ENCODE measurements at places on chromosomes 5 and 9. TPM values are rescaled to one million over a fixed set of nuclear protein-coding genes. Genes with fewer than 3 reads are reported as not detected.

- no peaks in the 10 kb centered on the region for H3K27me3 ChIP-seq
- no peak overlapping the region for H3K27ac ChIP-seq
- no peak overlapping the region for H3K4me3 ChIP-seq
- DNase-seq: peak; percentile 46
Observed at GRCh38 chr9:29150606-29151005, 1577.3 kb upstream of the C9orf72 start.

GRCh38 chr9:14321517-14322130 is 7.7 kb upstream of the NFIB start:
- no peak for DNase-seq
- no peaks in the 10 kb centered on the region for H3K36me3 ChIP-seq
- H3K4me1 ChIP-seq: peaks cover 58% of the 10 kb centered on the region
- peak overlapping the region; percentile 86 for H3K4me3 ChIP-seq
- no peaks in the 10 kb centered on the region for H3K27me3 ChIP-seq

Gene OXCT1
- total RNA-seq: 30.8 TPM

- no peaks in the 10 kb centered on the region for H3K36me3 ChIP-seq
- no peak overlapping the region for H3K4me3 ChIP-seq
- H3K27me3 ChIP-seq: no peaks in the 10 kb centered on the region
- DNase-seq: no peak
- no peak overlapping the region for H3K27ac ChIP-seq
Observed at GRCh38 chr5:145429170-145429569, 406.0 kb downstream of the PRELID2 start.

GRCh38 chr5:44178414-44178813 is 210.8 kb downstream of the FGF10 start:
- H3K4me1 ChIP-seq: no peaks in the 10 kb centered on the region
- no peaks in the 10 kb centered on the region for H3K27me3 ChIP-seq
- H3K36me3 ChIP-seq: no peaks in the 10 kb centered on the region

DNA sequence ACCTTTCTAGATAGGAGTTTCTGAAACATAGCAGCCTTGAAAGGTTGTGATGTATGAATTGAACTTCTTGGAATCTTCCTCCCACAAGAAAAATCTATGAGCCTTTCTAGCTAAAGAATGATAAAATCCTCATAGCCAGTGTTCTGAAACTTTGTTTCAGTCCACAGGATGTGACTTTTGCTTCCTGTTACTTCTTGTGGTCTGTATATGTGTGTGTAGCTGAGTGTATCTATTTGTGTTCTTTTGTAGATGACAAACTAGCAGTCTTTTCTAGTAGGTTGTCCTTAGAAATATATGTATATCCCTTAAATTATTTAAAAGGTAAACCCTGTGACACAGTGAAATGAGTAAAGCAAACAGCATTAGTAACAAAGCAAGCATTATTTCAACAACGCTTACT is 188.8 kb downstream of the MRPS30 start:
- no peak overlapping the region for H3K4me3 ChIP-seq
- peak overlapping the region; percentile 30 for H3K27ac ChIP-seq
- no peaks in the 10 kb centered on the region for H3K4me1 ChIP-seq
- H3K27me3 ChIP-seq: no peaks in the 10 kb centered on the region

Gene PTGS1
- total RNA-seq: 0.44 TPM

- no peak for DNase-seq
- H3K4me1 ChIP-seq: no peaks in the 10 kb centered on the region
- H3K36me3 ChIP-seq: no peaks in the 10 kb centered on the region
- no peak overlapping the region for H3K4me3 ChIP-seq
Observed at GRCh38 chr9:72674961-72675360, 153.6 kb downstream of the TMC1 start.

DNA sequence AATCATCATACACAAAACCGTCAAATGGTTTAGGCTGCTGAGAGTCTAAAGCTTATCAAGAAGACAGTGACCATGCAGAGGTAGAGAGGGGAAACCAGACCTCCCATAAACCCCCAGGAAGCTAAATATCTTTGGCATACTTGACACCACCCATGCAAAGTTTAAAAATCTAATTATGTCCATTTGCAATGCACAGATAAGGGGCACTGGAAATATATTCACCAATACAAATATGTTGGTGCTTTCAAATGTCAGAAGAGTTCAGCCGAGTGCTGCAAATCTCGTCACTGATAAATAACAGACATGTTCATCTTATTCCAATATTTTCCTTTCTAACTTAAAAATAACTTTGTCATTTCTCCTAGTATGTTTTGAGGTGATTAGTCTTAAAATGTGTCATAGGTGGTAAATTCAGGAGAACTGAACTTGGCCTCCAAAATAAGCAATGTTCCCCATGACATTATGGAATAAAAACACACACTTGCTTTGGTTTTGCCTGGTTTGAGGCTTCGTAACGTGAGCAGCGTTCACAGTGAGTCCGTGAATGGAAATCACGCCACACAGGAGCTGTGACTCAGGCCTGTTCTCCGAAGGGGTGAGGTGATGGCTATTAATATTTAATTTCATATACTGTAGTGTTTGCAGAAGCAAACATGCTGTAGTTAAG is 182.2 kb downstream of the AOPEP start:
- DNase-seq: no peak
- no peak overlapping the region for H3K27ac ChIP-seq
- no peaks in the 10 kb centered on the region for H3K27me3 ChIP-seq

GRCh38 chr5:112794410-112794809 is 56.7 kb downstream of the APC start:
- H3K4me1 ChIP-seq: peaks cover 8% of the 10 kb centered on the region
- no peak for DNase-seq
- no peaks in the 10 kb centered on the region for H3K27me3 ChIP-seq
- no peaks in the 10 kb centered on the region for H3K36me3 ChIP-seq
- H3K27ac ChIP-seq: no peak overlapping the region

Gene FOXE1
- not detected for total RNA-seq

Gene PKN3
- total RNA-seq: 9.4 TPM

Gene UGT3A1
- total RNA-seq: not detected

Gene SLCO6A1
- total RNA-seq: not detected

DNA sequence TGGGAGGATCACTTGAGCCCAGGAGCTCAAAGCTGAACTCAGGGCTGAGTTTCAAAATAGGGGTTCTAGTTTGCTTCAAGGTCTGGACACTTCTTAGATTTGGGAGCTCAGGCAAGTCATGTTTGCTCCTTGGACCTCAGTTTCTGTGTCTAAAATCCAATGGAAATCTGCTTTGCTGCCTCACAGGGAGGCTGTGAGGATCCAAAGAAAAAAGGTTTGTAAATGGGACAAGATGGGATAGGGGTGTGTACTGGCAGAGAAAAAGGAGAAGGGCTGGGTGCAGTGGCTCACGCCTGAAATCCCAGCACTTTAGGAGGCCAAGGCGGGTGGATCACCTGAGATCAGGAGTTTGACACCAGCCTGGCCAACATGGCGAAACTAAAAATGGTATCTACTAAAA is 39.6 kb upstream of the SH3PXD2B start:
- no peak overlapping the region for H3K4me3 ChIP-seq
- peaks cover 49% of the 10 kb centered on the region for H3K27me3 ChIP-seq
- no peak overlapping the region for H3K27ac ChIP-seq
- no peaks in the 10 kb centered on the region for H3K36me3 ChIP-seq
- DNase-seq: no peak

Gene ACSL6
- 0.35 TPM for total RNA-seq

Gene RLN2
- not detected for total RNA-seq

Gene SLC46A2
- not detected for total RNA-seq

Gene RELL2
- 4.1 TPM for total RNA-seq

GRCh38 chr9:38127271-38127839 is 58.3 kb upstream of the SHB start:
- H3K4me1 ChIP-seq: peaks cover 14% of the 10 kb centered on the region
- H3K4me3 ChIP-seq: no peak overlapping the region
- no peak overlapping the region for H3K27ac ChIP-seq

DNA sequence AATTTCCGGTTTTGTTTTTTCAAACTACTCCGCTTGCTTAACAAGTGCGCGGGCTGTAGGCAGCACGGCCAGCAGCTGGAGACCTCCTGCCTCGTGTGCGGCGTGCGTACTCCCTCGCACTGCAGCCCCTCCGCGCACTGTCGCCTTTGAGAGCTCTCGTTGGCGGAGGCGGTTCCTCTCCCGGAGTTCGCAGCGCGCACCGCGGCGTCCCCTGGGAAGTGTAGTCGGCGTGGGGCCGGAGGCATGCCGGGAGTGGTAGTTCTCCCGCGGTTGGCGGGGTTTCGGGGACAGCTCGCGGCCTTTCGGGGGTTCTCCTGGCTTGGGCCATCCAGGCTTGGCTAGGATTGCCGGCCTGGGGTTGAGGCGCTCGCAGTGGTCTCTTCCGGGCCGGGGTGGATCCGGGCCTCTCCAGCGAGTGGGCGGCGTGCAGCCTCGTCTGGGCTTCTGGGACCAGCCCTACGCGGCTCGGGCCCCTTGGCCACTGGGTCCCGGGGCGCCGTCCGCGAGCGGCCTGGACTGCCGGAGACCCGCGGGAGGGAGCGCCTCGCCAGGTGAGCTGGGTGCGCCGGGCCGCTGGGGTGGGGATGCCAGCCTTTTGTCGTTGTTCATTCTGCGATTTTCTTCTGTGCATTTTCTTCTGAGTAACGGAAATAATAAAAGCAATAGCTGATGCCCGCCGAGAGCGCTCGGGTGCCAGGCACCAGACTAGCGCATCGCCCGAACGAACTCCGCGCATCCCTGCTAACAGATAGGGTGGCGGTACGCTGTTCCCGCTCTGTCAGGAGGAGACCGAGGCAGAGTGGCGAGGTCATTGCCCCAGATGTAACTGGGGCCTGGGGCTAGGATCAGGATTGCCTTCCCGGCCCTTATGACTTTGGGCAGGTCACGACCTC is at the start of gene ZNF354C:
Gene ZNF354C (plus strand): TSS at position 258 of the 893 bp plus-strand sequence. CDS start 1,696 bp downstream, outside the sequence.
- H3K27ac ChIP-seq: no peak within 1 kb of the TSS
- H3K4me3 ChIP-seq: no peak within 1 kb of the TSS
- DNase-seq: no peak

DNA sequence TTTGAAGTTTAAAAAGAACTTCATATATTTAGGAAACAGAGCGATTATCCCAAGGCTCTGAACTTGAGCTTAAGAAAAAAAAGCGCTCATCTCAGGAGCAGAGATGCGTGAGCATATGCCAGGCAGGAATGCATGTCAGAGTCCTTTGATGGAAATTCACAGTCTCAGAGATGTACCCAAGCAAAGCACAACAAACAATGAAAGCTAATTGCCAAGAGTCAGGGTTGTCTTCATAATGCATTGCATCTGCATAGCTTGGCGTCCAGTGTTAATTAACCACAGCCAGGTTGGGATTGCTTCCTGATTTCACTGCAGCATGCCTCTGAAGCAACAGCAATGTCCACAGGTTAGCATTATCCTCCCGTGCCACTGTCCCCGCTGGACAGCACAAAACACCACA is 907.0 kb upstream of the DMAC1 start:
- no peaks in the 10 kb centered on the region for H3K27me3 ChIP-seq
- H3K4me3 ChIP-seq: no peak overlapping the region
- no peak overlapping the region for H3K27ac ChIP-seq
- no peak for DNase-seq
- no peaks in the 10 kb centered on the region for H3K36me3 ChIP-seq

GRCh38 chr9:100087218-100087617 is 11.6 kb downstream of the ERP44 start:
- no peak overlapping the region for H3K27ac ChIP-seq
- H3K4me1 ChIP-seq: peaks cover 25% of the 10 kb centered on the region
- H3K27me3 ChIP-seq: no peaks in the 10 kb centered on the region
- no peak overlapping the region for H3K4me3 ChIP-seq

Gene CCDC152
- not detected for total RNA-seq

GRCh38 chr9:127131871-127132270 is 9.4 kb upstream of the ANGPTL2 start:
- no peaks in the 10 kb centered on the region for H3K36me3 ChIP-seq
- H3K27ac ChIP-seq: peak overlapping the region; percentile 25
- H3K4me3 ChIP-seq: no peak overlapping the region

DNA sequence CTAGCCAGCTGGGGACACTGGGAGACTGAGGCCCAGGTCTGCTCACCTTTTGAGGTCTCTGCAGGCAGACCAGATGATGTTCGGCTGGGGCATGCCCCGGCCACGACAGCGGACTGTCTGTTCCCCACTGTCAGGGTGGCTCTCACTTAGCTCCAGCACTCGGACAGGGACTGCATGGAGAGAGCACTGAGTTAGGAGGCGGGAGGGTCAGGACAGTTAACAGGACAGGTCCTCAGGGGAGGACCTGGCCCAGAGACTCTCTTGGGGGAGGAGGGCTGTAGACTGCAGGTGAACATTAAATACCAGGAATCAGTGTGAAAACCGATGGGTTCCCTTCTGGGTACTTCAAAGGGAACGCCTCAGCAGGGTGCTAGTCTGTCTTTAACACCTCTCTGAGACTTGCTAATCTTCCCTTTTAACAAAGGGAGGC is 25.1 kb downstream of the PDGFRB start:
- H3K36me3 ChIP-seq: no peaks in the 10 kb centered on the region
- peaks cover 6% of the 10 kb centered on the region for H3K4me1 ChIP-seq
- H3K27me3 ChIP-seq: no peaks in the 10 kb centered on the region
- no peak overlapping the region for H3K4me3 ChIP-seq
- no peak for DNase-seq

GRCh38 chr5:71771191-71771590 is 52.1 kb downstream of the CARTPT start:
- DNase-seq: no peak
- H3K4me3 ChIP-seq: no peak overlapping the region
- H3K36me3 ChIP-seq: no peaks in the 10 kb centered on the region
- H3K27ac ChIP-seq: no peak overlapping the region

Measured in PC-3 (cell line).